ENCODE measurements at places on chromosomes 12 and 14.

DNA sequence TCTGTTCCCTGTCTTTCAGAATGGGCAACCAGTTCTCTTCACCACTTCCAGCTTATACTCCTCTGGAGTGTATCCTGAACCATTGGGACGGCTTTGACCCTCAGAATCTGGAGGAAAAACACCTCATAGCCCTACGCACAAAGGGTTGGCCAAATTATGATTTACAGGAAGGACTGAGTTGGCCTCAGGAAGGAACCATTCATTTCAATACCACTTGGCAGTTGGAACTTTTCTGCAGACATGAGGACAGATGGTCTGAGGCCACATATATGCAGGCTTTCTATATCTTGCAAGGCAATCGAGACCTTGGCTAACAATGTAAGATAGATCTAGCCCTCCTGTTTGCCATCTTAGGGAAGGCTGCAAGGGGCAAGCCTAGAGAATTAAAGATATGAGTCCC lies 24.0 kb downstream of the CLECL1 start:
- DNase-seq, result no peak

- DNase-seq, result peak; percentile 44
Measured at GRCh38 chr14:22547313-22547947, 41.6 kb downstream of the DAD1 start.

- peak; percentile 98 for DNase-seq
Measured at GRCh38 chr14:61147831-61148549, 133.1 kb downstream of the TMEM30B start.

DNA sequence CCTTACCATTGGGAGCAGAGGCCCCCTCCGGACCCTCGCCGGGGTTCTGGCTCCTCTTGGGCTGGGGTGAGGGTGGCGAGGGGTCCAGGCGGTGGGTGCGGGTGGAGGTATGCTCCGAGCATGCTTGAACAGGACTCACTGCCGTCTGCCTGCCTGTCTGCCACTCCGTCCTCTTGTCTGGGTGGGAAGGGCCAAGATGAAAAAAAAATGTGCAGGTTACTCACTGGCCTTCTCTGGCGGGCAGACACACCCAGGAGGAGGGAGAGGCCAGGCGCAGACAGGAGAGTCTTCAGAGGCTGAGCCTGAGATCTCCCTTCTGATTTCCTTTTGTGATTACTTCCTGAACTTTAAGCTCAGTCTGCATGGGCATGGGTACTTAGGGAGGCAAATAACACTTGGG lies 76.1 kb downstream of the STON2 start:
- DNase-seq, result peak; percentile 38

DNA sequence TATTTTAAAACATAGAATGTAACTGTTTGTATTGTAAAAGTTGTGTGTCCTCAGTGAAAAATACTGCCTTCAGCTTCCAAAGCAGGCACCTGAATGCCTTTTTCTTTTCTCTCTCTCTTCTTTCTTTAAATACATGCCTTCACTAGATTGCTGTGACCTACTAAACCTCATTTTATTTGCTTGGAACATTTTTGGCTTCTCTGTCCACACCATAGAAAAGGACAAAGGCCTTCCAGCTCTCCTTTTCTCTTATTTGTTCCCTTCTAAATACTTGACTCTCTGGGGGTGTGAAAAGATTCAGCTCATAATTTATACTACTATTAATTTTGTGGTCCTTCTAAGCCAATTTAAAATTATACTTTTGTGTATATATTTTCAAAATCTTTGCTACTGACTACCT lies 38.4 kb downstream of the PPM1A start:
- DNase-seq, result no peak

GRCh38 chr14:101233021-101233366 lies 328.3 kb upstream of the DIO3 start:
- DNase-seq, result peak; percentile 67

GRCh38 chr12:65490250-65490649 lies 211.8 kb downstream of the MSRB3 start:
- DNase-seq, result no peak

- no peak for DNase-seq
Measured at GRCh38 chr14:76909266-76909665, 83.1 kb downstream of the LRRC74A start.

- DNase-seq, result peak; percentile 83
Measured at GRCh38 chr12:121697093-121697698, 15.4 kb upstream of the TMEM120B start.

DNA sequence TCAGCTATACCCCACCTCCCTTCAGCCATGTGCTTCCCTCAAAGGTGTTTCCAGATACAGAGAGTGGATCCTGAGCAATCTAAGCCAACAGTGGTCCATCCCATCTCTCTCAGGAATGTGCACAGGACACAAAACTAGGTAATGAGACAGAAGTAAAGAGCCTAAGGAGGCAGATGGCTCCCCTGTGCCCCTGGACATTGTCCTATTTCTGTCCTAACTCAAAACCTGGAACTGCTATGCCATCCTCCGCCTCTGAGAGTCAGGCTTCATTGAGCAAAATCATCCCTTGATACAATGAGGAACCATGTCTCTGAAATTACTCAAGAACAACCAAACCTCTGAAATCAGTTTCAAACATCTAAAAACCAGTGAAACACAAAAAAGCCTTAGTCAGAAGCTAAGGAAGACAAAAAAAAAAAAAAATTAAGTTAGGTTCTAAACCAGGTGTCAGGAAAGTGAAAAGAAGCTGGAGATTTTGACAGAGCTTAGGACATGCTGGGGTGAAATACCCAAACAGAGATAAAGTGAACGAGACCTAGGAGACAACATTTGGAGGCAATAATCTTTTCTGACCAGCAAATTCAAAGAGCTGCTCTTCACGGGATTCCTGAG lies 200.3 kb upstream of the PLEKHG7 start:
- DNase-seq, result peak; percentile 40

Measured in tongue (tissue), 3 donors.